ENCODE measurements at places on chromosomes 13 and 19.

DNA sequence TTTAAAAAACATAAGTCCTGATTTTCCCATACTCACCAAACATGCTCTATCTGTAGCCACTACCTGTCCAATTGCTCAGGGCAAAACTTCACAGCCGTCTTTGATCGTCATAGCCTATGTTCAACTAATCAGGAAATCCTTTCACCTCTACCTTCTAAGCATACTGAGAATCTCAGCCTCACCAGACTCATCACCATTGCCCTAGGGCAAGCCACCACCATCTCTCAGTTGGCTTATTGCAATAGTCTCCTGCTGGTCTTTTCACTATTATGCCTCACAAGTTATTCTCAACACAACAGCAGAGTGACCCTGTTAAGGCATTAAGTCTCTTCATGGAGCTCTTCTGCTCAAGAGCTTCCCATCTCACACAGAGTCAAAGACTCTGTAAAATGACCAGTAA lies 260.4 kb upstream of the MAB21L1 start:
- no peak for DNase-seq

- no peak for DNase-seq
Measured at GRCh38 chr13:47117268-47117667, 220.4 kb upstream of the HTR2A start.

DNA sequence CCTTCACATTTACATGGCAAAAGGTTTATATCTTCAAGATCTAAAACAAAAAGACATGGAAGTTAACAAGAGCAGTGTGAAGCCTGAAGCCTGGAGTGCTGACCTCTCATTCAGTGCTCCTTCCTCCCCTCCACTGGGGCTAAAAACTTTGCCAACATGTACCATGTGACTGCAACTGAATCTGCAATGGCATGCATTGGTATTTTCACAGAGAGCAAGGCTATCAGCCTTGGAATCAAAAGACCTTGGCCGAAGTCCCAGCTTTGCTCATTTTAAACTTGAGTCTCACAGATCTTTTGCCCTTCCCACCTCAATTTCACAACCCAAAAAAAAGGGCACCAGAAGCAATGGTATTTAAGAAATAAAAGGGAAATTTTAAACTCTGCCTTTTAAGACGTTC lies 325.1 kb downstream of the DCT start:
- no peak for DNase-seq

DNA sequence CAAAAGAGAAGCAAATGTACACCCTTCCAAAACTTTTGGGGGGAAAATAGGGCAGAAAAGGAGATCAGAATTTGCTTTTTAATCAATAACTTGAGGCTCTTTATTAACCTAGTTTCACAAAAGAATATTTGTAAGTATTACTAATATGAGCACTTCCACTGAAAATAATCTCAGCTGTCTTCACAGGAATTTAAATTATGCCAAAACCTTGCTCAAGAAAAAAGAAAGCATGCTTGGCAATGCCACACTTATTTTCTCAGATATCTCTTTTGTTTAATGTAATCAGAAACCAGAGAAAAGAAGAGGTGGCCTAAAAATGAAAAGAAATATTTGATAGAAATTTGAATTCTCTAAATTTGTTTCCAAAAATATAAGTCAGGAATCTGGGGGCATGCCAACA lies 234.9 kb upstream of the GPC6 start:
- DNase-seq, result no peak

GRCh38 chr19:30479231-30479630 lies 107.0 kb downstream of the ZNF536 start:
- DNase-seq, result no peak

DNA sequence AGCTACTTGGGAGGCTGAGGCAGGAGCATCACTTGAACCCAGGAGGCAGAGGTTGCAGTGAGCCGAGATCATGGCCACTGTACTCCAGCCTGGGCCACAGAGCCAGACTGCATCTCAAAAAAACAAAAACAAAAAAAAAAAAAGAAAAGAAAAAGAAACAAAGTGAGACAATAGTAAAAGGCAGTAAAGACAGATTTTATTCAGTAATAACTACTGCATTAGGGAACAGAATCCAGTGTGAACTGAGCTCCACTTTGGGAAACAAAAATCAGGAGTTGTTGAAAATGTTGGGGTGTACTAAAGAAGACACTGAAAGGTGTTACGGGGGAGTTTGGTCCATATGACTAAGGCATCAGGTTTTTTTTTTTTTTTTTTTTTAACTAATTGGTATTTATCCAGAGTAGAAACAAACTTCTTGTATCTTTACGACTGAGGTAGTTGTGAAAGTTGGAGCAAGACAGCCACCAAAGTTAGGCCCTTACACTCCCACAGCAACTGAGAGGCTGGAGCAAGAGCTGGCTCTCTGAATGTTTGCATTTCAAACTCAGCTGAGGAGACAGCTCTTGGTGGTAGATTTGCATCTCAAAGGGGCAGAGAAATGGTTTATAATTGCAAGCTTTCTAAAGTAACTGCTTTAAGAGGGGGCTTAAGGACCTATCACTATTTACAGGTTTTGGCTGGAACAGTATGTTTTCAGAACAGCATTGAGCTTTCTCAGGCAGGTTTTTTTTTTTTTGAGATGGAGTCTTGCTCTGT lies 24.2 kb downstream of the ZNF607 start:
- DNase-seq, result no peak

- DNase-seq, result peak; percentile 51
Measured at GRCh38 chr13:45781553-45782326, 69.8 kb downstream of the SIAH3 start.

DNA sequence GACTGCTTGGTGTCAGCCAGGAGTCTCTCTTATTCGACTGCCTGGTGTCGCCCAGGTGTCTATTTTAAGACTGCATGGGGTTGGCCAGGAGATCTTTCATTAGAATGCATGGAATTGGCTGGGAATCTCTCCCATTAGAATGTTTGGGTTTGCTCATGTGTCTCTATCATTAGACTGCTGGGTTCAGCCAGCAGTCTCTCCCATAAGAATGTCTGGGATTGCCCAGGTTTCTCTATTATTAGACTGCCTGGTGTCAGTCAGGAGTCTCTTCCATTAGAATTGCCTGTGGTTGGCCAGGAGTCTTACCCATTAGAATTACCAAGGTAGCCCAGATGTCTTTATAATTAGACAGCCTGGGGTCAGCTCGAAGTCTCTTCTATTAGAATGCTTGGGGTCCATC lies 1496.0 kb downstream of the UQCRFS1 start:
- no peak for DNase-seq

DNA sequence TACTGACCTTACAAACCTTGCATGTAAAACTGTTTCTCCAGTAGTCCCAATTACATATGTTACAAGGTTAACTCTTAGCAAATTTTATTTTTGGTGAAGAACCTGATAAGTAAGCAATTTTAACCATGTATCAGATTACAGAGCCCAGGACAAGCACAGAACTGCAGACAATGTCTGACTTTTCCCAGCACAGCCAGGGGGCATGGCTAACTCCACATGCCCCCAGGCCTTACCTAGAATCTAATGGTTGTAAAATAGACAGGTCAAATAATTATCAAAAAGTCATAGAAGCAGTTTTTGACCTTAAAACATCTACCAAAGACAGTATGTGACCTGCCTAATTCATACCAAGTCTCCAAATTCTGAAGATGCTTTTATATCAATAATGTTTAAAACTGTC lies 364.1 kb downstream of the FOXO1 start:
- no peak for DNase-seq

- DNase-seq, result peak; percentile 73
Measured at GRCh38 chr13:91347996-91348905, 764 bp downstream of the MIR17HG start.

- no peak for DNase-seq
Measured at GRCh38 chr13:103184413-103184812, 118.2 kb upstream of the SLC10A2 start.

- no peak for DNase-seq
Measured at GRCh38 chr13:78601874-78602560, 1.3 kb downstream of the POU4F1 start.

DNA sequence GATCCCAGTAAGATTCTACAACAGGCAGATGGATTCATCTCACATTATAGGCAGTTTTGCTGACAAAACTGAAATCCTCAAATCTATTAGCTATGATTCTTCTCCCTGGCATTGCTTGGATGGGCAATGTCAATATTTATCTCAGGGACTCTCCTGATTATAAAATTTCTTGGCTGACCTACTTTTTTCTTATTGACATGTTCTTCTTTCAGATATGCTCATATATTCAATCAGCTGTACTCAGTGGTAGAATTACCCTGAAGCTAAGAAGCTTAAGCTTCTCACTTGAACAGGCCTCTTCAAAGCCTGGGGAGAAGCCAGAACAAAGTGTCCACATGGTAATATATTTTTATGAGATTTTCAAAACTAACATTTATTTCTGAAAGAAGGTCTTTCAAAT lies 513.6 kb downstream of the PCDH9 start:
- DNase-seq, result no peak

- no peak for DNase-seq
Measured at GRCh38 chr13:73230716-73231115, 171.9 kb downstream of the KLF5 start.

GRCh38 chr19:15922021-15922420 lies 12.3 kb downstream of the CYP4F11 start:
- DNase-seq, result no peak

DNA sequence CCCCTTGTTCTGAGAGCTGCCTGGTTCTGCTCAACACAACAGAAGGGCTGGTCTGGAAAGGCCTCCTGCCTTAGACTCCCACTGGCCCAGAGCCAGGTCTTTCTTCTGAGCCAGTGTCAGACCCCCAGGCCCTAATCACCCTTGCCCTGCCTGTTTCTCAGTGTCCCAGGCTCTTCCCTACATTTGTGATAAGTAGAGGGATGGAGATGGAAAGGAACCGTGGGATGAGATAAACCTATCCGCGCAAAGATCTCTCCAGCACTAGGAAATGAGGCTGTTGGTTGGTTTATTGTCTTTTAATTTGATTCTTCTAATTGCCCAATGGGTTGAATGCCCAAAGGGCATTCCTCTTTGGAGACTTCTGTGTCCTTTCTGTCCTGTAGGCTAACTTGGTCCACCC lies 470.0 kb downstream of the TSHZ3 start:
- DNase-seq, result no peak

DNA sequence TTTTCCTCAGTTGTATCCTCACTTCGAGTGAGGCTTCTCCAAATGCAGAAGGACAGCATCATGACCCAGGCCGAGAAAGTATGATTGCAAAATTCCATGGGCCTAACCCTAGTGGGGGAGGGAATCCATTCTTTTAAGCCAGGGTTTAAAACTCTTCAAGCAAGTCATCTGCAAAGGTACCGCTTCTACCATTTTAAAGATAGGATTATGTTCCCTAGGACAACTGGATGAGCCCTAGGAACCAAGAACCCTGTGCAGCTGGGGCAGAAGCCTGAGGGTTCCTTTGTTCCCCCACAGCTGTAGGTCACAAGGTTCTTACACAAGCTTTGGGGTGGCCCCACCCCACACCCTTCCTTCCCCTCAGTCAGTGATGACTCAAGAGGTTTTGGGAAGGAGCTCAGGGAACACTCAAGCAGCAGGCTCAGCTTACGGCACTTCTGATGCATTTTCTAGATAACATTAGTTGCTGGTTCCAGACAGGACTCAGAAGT lies 13.5 kb downstream of the ARL11 start:
- DNase-seq, result peak; percentile 27

DNA sequence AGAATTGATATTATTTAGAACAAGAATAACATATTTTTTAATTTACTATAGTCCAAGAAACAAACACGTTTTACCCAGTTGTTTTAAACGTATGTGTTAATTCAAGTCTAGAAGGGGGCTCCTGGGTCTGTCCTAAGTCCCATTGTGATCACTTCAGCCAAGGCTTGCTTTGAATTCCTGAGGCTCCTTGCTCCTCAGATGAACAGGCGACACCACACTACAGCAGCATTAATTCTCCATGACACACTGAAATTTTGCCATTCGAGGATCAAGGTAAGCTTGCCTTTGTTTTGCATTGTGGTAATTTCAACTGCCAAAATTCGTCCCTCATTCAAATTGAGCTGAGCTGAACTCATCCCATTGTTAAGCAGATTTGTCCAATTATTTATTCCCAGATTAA lies 1442.6 kb downstream of the SLITRK5 start:
- no peak for DNase-seq

DNA sequence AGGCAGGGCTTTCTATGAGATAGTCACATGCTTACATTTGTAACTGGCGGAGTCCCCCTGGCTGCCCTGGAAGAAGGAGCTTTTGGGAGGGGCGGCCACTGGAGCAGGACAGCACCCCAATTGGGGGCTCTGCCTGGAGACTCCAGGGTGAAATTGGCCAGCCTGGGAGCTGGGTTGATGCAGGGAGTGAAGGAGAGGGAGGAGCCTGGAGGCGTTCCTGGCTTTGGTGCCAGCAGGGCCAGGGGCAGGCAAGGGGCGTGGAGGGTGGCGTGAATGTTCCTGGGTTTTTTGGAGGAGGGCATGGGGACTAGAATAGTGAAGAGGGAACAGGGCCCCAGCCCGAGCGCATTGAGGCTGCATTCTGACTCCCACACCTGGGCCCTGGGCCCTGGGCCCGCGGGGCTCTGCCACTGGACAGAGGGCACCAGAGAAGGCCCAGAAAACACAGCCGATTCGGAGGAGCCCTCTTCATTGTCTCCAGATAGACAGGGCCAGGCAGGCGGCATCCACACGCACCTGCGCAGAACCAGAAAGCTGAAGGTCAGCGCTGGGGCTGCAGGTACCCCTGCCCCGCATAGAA lies 29.5 kb downstream of the COMP start:
- DNase-seq, result no peak

DNA sequence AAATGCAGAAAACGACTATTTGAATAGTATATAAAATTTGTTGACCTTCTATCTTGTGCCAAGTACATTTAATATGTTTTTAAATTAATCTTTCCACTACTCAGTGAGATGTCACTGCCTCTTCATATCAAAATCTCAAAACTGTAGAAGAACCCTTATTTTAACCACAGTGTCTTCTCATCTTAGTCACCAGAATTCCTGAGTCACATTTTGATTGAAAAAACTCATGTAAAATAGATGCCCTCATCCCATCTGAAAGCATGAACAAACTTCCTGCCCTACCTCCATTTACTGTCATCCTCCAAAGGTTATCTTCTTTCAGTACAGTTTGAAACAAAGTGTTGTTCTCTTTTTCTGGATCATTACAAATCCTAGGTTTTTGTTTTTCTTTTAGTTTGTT lies 1215.4 kb downstream of the PCDH9 start:
- DNase-seq, result no peak

- DNase-seq, result peak; percentile 61
Measured at GRCh38 chr13:103883164-103883563, 816.9 kb upstream of the SLC10A2 start.

DNA sequence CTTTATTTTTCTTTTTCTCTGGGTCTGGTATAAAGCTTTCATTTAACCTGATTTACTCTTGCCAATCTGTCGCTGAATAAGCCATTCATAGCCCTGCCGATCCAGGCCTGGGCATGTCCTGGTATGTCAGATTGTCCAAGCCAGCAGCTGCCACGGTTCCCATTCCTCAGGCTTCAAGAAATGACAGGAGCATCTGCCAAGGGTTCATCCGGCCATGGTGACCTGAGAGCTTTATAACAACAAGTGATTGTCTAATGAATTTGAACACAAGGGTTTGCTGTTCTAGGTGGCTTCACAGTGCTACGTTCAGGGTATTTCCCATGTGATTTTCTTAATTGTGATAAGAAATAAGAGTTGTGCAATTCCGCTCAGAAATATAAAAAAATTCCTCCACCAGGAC lies 20.0 kb downstream of the PNMA8A start:
- DNase-seq, result no peak

Data from mucosa of descending colon (tissue), 3 donors.